NCI-H2171 treated with DMSO at 0.1 percent for 48 hours (cell line): ENCODE measurements at places on chromosomes 1 and 21.

DNA sequence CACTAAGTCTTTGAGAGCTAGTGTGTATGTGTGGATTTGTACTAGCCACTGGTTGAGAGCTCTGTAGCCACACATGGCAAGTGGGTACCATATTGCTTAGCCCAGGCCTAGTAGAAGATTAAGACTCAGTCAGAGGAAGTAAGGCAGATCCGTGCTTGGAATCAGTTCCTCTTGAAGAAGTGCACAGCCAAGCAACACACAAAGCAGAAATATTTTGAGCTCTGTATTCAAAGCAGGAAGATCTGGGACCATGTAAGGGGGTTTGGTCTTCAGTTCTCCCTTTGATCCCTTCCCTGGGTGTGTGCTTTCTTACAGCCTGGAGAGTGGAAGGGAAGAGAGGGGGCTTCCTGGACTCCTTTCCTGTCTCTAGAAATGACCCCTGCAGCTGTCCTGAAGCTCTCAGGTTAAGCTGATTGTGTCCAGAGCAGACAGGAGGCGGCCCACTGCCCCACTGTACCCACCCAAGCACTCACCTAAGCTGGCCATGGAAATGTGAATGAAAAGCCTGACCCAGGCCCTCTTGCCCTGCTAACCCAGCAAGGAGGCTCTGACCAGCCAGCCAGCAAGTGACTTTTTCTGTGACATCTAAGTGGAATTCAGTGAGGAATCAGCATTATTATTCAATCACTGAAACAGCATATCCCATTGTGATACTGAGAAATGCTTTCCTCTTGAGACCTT, 3.6 kb downstream of the ETS2 start:
- no peak for DNase-seq

DNA sequence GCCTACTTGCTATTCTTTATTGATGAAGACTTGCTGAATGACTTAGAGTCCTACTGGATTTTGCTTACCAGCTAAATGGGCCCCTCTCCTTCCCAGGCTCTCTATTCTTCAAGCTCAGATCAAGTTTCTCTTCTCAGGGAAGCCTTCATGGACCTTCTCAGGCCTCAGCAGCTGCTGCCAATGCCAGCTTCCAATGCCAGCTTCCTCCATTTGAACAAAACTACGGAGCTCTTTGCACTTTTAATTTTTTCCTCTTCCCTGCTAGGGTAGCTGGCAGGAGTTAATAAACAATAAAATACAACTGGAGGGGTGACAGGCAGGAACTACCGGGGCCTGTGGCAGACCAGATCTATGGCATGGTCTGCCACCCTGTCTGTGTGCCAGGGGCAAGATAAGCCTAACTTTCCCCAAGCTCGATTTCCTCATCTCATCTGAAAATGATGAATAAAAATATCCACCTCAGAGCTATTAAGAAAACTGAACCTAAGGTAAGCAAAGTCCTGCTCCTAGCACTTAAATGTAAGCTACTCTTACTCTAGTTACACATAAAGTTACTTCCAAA, 995 bp upstream of the IPO13 start:
- DNase-seq: peak; percentile 16

GRCh38 chr1:59163268-59164092, 133.4 kb upstream of the FGGY start:
- no peak for DNase-seq

DNA sequence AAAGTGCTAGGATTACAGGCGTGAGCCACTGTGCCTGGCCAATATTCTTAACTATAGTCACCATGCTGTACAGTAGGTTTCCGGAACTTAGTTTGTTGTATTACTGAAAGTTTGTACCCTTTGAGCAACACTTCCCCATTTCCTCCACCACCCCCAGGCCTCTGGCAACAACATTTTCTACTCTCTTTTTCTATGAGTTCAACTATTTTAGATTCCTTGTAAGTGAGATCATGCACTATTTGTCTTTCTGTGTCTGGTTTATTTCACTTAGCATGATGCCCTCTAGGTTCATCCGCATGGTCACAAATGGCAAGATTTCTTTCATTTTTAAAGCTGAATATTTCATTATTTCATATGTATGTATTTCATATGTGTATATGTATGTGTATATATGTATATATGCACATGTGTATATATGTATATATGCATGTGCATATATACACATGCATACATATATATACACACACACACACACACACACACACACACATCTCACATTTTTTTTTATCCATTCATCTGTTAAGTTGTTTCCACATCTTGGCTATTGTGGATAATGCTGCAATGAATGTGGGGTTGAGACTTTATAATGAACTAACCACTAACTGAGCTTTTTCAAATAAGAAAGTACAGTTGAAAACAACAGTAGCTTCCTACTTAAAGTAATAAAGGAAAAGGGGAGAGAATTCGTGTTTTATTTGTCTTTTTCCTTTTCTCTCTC, 256.8 kb upstream of the C1orf105 start:
- DNase-seq: no peak

DNA sequence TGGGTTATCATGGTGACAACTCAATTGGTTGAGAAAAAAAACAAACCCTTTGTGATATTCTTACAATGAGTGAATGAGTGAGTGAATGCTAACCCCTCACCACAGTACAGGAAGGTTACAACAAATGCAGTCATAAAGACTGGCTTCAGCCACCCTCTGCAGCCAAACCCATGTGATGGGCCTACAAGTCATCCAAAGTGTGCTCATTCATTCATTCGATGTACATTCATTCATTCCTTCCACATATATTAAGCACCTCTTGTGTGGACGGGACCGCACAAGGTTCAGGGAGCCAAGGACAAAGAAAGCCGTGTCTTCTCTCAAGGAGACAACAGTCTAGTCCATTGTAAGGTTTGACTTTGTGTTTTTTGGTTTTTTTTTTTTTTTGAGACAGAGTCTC, 49.4 kb downstream of the WDR4 start:
- DNase-seq: no peak

DNA sequence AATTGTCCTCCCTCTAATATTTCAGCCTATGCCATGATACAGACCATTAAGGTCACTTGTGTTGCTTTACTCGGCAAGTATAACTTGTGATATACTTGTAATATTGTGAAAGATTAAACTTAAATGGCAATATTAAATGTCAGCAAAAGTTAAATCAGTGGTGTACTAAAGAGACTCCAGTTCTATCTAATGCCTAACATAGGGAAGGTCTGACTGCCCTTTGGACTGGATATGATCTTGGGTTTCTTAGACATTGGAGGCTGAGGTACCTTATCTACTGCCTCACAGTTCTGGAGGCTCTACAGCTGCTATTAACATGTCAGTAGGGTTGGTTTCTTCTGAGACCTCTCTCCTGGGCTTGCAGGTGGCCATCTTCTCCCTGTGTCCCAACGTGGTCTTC, 89.9 kb downstream of the MT1HL1 start:
- DNase-seq: no peak

- peak; percentile 20 for DNase-seq
Observed at GRCh38 chr1:178870944-178871343, at the start of gene ANGPTL1. Gene ANGPTL1 (minus strand): TSS chr1:178871077. CDS start chr1:178865776, 5,301 bp downstream.

DNA sequence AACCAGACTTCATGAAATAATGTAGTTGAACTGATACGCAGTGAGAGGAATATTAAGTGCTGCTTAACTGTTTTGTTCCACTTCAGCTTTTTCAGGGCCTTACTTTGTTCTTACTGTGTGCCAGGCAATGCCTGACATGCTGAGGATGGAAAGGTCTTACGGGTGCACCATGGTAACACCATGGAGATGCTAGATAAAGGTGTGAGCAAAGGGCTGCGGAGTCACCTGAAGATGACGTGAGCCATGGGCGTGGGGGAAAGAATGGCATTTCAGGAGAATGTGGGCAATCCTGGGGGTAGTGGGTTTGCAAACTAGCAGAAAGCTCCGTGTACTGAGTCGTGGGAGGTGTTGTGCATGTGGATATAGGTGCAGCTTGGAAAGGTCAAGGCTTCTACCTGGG, 27.3 kb downstream of the MAN1C1 start:
- no peak for DNase-seq

GRCh38 chr1:203419558-203419957, 56.0 kb upstream of the PRELP start:
- DNase-seq: no peak

GRCh38 chr1:160204526-160205241, 500 bp upstream of the PEA15 start:
- DNase-seq: no peak

GRCh38 chr1:113545210-113545609, 154.9 kb downstream of the MAGI3 start:
- no peak for DNase-seq

- DNase-seq: no peak
Observed at GRCh38 chr1:194102607-194103006, 916.2 kb upstream of the B3GALT2 start.

GRCh38 chr1:153649863-153650235, 8.7 kb upstream of the SNAPIN start:
- no peak for DNase-seq

- peak; percentile 25 for DNase-seq
Observed at GRCh38 chr1:60563777-60564535, 490.4 kb upstream of the C1orf87 start.

DNA sequence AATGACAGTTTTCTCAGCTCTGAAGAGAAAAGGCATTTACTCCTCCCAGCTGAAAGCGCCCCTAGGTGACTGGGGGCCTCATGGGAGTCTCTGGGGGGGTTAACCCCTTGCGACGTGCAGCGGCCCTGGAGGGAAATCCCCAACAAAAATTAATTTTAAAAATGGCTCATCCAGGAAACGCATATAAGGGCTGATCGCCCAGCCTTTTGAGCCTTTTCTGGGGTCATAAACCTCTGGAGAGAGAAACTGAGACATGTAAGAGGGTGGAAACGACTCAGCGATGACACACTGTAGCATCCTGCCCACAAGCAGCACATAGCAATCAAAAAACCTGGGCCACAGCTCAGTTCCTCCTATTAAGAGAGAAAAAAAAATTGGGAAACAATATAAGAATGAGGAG, 20.4 kb upstream of the HPDL start:
- DNase-seq: no peak

DNA sequence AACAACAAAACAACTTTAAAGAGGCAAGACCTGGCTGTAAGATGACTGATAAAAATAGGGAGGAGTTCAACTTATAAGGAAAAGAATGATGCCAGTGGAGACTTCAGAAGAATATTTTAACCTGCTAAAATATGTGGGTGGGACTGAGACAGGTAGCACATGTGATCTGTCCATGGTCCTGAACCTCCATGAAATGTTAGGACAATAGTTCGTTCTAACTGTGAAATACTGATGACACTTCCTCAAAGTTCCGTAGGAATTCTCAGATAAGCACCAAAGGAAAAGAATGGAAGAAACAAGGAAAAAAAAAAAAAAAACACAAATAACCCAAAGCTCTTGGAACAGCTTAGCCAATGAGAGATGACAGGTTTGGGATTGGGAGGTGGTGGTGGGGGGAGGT, 44.7 kb downstream of the CDC42BPA start:
- DNase-seq: no peak

- DNase-seq: no peak
Observed at GRCh38 chr1:26290882-26291261, 11.0 kb downstream of the SH3BGRL3 start.

- DNase-seq: no peak
Observed at GRCh38 chr1:3497521-3497920, 43.1 kb downstream of the ARHGEF16 start.

DNA sequence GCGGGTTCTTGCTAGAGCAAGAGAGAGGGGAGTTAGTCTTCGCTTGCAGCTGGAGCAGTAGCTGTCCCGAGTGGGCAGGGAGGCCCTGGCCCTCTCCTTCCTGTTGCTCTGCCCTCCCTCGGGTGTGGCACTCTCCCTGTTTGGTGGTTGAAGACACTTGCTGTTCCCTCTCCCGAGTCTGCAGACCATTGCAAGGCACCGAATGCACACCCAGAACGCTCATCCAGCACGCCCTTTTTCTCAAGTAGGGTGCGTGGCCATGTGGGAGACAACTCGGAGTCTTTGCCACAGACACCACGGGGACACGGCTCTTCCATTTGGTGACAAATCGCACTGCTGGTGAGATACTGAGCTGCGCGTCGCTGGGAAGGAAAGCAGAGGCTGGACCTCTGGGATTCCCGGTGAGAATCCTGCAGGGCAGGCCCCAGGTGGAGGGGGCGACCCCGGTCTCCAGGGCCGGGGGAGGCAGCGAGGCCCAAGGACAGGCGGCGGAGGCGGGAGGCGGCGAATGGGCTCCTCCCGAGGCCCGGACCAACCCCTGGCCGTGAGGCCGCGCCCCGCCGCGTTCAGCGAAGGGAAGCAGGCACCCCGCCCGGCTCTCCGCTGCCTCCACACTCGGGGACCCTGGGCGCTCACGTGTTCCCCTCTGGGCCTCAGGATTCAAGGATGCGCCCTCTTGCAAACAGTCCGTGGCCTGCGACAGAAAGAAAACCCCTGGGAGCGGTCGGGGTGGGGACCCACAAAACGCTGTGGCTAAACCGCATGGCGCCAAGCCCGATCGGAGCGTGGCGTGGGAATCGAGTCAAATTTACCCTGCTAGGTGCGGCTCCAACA, 10.4 kb upstream of the TMEM200B start:
- no peak for DNase-seq

- no peak for DNase-seq
Observed at GRCh38 chr1:89339039-89339438, 24.8 kb upstream of the GBP6 start.

- no peak for DNase-seq
Observed at GRCh38 chr1:119667173-119667572, 19.1 kb upstream of the ZNF697 start.

GRCh38 chr1:37915476-37916093, 31.3 kb downstream of the INPP5B start:
- no peak for DNase-seq

GRCh38 chr1:16155537-16156410, at the start of gene EPHA2:
Gene EPHA2 (minus strand): TSS chr1:16156069. CDS start chr1:16155932, 137 bp downstream.
- peak; percentile 16 for DNase-seq

- DNase-seq: peak; percentile 78
Observed at GRCh38 chr1:39646232-39647081, 7.0 kb upstream of the HEYL start.

DNA sequence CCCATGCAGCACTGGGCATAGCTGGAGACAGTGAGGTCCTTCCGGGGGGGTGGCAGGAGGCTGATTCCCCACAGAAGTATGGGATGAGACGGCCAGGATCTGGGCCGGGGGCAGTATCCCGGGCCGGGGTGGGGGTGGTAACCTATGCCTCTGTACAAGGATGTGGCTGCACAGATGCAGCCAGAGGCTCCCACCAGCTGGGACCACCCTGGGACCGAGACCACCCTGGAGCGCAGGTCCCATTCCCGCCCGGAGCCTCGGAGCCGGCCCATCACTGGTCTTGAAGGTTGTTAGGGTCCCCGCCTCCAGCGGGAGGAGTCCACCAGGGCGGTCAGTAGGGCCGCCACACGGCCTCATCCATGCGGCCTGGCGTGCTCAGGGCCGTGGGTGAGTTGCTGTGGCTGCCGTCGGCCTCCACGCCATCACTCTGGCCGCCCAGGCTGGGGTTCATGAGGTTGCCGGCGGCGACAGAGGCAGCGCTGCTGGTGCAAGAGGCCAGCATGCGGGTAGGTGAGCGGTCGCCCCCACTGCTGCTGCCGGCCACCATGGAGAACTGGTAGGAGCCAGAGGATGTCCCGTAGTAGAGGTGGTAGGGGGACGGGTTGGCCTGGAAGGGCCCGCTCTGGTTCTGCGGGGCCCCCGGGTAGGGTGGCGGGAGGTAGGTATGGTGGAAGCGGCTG, 28.1 kb downstream of the RUNX3 start:
- DNase-seq: no peak

- DNase-seq: no peak
Observed at GRCh38 chr21:27419153-27419552, 452.3 kb upstream of the ADAMTS5 start.
